Activated naive CD4-positive, alpha-beta T cell (primary cell): ENCODE measurements at places on chromosomes 13 and 19.

DNA sequence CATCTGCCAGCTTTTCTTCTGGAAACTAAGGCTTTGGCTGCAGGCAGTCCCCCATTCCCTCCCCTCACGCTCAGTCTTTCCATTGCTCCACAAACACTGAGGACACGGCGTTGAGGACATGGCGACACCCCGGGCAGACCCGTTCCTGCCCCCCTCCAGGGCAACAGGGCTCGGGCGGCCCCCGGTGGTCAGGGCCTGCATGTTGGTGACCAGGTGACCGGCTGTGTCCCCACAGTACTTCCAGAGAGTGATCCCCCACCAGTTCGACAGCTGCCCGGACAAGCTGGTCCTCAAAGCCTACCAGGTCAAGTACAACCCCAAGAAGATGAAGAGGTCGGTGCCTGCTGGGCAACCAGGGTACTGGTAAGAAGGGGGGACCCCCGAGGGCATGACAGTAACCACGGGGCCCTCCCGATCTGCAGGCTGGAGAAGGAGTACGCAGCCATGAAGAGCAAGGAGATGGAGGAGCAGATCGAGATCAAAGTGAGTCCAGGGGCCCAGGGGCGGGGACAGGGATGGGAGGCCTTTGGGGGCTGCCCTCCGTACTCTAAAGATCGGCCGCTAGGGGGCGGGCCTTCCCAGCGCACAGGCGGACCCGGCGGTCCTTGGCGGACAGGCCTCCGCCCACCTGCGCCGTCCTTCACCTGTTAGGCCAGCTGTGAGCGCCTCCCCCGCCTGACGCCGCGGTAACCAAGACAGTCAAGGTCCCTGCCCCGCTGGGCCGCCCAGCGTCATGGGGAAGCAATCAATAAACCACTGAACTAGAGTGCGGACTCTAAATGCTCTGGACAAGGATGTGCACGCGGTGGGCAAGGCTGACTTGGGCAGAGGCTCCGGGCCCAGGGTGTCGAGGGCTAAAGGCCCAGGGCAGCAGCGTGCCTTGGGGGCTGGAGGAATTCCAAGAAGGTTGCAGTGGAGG is 21.1 kb downstream of the PRR36 start:
- DNase-seq: peak; percentile 26

DNA sequence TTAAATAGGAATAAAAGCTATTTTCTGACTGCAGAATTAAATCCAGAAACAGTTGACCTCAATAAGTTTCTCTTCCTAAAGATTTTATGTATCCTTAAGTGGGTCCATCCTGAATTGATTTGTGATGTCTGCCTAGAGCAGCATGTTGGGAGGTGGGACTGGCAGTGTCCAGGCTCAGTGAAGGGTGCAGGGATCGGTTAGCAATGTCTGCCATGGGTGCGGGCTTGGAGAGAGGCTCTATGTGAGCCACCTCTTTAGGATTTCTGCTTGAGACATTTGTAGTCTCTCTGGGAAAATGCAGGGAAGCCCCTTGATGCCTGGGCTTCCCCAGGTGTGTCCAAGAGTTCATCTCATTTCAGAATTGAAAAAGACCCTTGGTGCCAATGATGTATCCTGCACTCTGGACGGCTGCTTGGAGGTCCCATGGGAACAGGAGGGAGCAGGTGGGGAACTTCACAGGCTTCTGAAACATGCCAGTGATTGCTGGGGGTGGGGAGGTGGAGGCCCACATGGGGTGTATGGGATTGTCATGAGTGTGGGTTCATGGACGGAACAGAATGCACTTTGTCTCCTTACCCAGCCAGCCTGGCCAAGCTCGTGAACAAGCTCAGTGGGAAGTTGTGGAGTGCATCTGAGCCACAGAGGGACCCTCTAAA is 6.2 kb upstream of the COLGALT1 start:
- DNase-seq: no peak

- no peak for DNase-seq
These were observed 793.0 kb downstream of the OLFM4 start for GRCh38 chr13:53821632-53822031.

GRCh38 chr13:51895906-51896888 is 34.4 kb downstream of the CCDC70 start:
- no peak for DNase-seq

GRCh38 chr13:100528820-100529219 is 59.8 kb downstream of the GGACT start:
- no peak for DNase-seq

GRCh38 chr13:97809576-97809975 is 143.9 kb upstream of the IPO5 start:
- no peak for DNase-seq

DNA sequence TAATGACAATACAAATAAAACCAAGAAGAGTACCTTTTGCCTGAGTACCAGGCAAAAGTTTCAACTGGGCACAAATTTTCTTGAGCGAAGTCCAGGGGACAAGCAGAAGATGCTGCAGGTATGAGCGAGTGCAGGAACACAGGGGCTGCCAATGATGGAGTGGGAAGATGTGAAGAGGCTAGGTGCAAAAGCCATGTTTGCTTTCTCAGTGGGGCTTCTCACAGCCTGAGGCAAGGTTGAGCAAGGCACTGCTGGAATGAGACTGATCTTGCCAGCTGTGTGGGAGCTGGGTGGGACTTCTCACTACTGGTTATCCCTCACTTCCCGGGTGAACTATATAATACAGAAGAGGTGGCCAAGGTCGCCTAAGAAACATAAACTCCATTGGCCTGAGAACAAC is 1200.7 kb downstream of the SLITRK1 start:
- DNase-seq: no peak

- no peak for DNase-seq
These were observed 329.2 kb upstream of the TSHZ3 start for GRCh38 chr19:31678421-31678820.

DNA sequence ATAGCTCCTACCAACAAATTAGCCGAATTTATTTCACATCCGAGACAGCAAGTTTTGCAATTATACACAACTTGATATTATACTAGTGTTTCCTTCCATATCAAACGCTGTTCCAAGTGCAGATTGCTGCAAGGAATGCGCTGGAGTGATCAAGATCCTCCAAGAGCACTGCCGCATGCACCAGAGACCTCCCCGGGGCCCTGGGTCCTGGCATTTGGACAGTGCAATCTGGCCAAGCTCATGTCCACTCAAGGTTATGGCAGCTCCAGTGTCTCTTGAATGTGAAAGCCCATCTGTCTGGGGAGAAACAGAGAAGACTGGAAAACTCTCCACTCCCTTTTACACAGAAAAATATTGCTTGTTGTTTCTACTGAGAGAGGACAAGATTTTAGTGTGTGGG is 111.9 kb downstream of the HSPH1 start:
- no peak for DNase-seq

- no peak for DNase-seq
These were observed 60.2 kb upstream of the TNFRSF19 start for GRCh38 chr13:23509781-23510543.

DNA sequence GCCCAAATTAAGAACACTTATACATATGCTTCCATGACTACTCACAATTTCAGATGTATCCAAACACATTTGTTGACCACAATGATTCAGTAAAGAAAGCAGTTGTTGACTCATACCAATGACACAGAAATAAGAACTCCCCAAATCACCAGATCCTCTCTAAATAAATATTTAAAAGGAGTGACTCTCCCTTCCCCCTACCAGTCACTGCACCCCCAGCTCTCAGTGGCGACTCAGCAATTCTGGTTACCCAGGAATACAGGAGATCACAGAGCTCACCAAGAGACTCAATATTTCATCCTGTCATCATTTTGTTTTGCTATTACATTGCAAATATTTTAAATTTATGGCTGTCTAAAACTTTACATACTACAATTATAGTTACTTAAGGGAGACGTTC is 131.5 kb downstream of the RGCC start:
- DNase-seq: no peak
